ENCODE measurements at places on chromosomes 3 and 15.

DNA sequence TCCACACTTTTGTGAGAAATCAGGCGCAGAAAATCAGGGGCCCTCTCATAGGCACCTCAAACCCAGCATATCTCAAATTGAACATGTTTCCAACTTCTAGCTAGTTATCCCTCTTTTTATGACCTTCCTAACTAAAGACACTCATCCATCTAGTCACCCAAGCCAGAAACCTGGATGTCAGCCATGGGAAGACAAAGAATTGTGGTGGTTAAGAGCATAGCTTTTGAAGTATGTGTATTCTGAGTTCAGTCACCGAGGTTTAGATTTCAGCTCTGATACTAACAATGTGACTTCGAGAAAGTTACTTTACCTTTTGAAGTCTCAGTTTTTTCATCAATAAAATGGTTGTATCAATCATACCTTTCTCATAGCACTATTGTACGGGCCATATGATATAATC, 495.5 kb downstream of the NLGN1 start:
- no peak for DNase-seq

- no peak for DNase-seq
Observed at GRCh38 chr3:38458796-38459498, 5.3 kb downstream of the ACVR2B start.

DNA sequence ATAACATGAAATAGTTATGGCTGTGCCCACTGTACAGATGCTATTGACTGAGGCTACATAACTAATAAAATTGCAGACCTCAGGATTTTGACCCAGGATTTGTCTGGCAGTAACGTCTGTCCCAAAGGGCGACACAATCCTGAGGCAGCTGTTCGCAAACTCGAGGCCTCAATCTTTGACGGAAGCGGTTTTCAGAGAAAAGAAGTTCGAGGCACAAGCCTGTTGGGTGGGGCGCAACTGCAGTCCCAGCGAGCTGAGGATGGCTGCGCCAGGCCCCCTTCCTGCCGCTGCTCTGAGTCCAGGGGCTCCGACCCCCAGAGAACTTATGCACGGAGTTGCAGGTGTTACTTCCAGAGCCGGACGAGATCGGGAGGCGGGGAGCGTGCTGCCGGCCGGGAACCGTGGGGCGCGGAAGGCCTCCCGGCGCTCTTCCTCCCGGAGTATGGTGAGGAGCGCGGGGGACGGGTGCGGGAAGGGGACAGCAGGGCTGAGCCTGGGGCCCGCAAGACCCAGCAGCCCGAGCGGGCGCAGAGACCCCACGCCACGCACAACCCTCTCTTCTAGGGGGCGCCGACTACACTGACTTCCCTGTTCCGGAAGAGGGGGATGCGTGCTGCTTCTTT, at the start of gene PARP15:
PARP15 (plus strand) TSS at position 242 of the 623 bp plus-strand sequence; CDS start at position 260, 18 bp downstream.
- DNase-seq: peak; percentile 37

GRCh38 chr15:64282701-64283100, 73.3 kb downstream of the CSNK1G1 start:
- DNase-seq: no peak

DNA sequence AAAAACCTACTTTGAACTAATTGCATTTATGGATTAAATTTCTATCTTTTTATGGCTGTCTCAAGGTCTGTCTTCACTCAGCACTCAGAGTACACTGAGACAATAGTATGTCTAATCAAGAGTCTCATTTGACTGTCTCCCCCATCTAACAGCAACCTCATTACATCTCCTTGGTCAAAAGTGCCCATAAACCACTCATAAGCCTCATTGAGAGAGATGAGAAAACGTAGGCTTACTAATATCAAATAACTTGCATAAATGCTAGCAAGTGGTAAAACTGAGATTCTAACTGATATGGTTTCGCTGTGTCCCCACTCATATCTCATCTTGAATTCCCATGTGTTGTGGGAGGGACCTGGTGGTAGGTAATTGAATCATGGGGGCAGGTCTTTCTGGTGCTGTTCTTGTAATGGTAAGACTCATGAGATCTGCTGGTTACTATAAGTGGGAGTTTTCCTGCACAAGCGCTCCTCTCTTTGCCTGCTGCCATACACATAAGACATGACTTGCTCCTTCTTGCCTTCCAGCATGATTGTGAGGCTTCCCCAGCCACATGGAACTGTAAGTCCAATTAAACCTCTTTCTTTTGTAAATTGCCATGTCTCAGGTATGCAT, 113.9 kb downstream of the TFDP2 start:
- no peak for DNase-seq

- no peak for DNase-seq
Observed at GRCh38 chr3:172270557-172271166, 177.6 kb downstream of the GHSR start.

- DNase-seq: no peak
Observed at GRCh38 chr3:21502656-21503055, 248.4 kb downstream of the ZNF385D start.

GRCh38 chr3:20197775-20198174, 11.8 kb upstream of the SGO1 start:
- no peak for DNase-seq

GRCh38 chr15:60363087-60363549, 34.7 kb downstream of the ANXA2 start:
- no peak for DNase-seq

GRCh38 chr3:45387171-45387570, 1.2 kb upstream of the LARS2 start:
- no peak for DNase-seq

DNA sequence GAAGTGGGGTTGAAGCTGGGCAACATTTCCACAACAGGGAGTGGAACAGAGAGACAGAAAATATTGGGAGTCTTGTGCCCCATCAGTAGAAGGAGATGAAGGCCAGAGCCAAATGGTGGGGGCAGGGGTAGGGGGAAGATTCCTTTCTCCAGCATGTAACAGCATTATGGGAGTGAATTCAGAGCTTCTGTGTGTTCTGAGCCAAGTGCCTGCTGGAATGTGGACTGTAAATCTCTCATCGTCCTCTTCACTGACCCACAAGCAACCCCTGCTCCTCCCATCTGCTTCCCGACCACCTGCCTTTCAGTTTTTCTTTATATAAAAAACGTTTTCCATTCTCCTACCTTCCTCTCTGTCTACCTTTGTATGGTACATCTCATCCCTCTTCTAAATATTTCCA, 344.2 kb upstream of the TPRG1 start:
- no peak for DNase-seq

DNA sequence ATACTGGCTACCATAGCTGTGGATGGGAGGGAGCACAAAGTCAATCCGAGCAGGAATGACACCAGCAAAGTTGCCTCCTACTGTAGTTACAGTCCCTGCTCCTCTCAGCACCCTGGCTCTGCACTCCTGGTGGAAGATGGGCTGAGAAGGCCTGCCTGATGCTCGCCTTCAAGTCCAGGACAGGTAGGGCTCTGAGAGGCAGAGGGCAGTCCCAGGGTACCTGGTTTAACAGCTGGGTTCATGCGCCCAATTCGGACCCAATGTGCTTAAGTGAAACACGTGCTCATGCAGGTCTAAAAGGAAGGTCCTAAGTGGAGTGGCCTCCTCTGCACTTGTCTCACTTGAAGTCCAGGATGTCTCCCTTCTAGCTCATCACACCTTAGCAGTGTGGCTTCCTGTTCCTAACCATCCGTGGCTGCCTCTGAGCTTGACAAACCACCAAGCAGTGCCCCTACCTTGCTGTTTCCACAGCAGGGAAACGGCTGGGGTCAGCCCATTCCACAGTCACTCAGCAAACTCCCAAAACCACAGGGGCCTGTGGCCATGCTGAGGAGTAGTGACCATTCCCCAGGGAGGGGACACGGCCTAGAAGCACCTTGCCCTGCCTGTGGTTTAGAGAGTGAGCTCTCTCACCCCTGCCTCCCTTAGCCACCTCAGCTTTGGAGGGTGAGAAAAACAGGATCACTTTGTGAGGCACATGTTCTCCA, 3.9 kb upstream of the MUSTN1 start:
- no peak for DNase-seq

GRCh38 chr3:107235928-107236315, 141.3 kb upstream of the CCDC54 start:
- no peak for DNase-seq

- DNase-seq: no peak
Observed at GRCh38 chr3:82202269-82202668, 440.8 kb upstream of the GBE1 start.

GRCh38 chr15:71610728-71611552, 199.4 kb upstream of the NR2E3 start:
- no peak for DNase-seq

DNA sequence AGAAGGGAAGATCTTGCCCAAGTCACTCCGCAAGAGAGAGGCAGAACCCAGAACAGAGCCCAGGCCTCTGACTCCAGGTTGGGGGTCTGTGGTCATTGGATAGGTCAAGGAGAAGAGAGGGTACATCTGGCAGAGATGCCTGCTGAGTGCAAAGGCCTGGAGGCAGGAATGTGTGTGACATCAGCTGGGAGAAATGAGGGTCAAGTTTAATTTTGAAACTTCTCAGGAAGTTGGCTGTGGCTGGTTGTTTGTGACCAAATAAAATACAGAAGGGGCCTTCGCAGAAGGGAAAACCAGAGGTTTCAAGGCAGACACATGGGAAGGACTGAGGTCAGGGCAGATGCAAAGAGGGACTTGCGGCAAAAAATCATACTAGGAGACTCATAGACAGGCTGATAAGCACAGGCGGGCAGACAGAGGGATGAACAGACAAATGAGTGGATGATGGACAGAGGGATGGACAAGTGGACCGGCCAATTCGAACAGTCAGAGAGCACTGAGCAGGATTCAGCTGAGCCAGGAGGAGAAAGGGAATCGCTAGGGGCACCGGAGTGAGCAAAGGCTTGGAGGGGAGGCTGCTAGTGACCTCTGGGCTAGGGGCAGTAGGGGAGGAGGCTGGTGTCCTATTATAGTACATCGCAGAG, 28.8 kb upstream of the CACNA2D2 start:
- no peak for DNase-seq

DNA sequence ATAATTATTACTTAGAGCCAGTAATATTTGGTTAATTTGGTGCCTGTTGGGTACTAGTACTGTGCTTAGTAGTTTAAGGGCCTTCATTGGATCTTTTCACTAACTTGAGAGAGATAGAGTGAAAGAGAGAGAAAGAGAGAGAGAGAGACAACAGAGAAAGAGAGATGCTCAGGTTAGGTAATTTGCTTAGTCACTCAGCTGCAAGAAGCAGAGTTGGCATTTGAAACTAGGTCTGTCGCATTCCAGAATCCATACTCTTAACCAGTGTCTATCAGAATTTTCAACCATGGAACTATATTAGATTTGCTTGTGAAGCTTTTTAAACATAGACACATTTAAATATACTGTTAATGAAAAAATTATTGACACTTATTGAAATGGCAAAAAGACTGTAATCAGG, 31.1 kb upstream of the NUDT16 start:
- no peak for DNase-seq

GRCh38 chr3:159028706-159029105, 226.9 kb downstream of the MFSD1 start:
- DNase-seq: no peak

DNA sequence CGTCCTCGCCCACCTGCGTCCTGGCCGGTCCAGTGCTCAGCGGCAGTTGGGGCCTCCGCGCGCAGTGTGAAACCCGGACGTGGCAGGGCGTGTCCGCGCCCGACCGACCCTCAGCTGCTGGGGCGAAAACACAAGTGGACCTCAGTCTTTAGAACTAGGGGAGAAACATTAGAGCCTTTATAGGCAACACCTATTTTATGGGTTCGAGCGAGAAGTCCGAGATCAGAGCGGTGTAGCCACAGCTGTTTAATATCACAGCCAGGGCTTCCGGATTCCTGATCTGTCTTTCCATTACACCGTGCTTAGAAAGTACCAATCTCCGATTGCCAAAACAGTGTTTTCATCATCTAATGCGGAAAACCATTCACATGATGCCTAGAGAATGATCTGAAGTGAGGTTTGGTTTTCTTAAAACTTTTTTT, 506 bp downstream of the RAD51 start:
- no peak for DNase-seq

GRCh38 chr3:3031326-3031725, 78.8 kb downstream of the IL5RA start:
- no peak for DNase-seq

DNA sequence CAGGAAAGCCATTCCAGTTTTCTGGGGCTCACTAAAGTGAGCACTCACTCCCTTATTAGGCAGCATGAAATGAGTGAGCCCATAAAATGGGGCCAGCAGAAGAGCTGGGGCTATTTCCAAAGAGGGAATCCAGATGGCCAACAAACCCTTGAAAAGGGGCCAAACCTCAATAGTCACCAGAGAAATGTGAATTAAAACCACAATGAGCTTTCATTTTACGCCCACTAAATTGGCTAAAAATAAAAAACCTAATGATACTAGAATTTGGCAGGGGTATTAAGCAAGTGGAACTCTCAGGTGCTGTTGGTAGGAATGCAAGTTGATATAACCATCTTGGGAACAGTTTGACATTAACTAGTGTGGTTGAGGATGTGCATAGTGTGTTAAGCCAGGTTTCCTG, 42.1 kb upstream of the RAF1 start:
- DNase-seq: no peak

DNA sequence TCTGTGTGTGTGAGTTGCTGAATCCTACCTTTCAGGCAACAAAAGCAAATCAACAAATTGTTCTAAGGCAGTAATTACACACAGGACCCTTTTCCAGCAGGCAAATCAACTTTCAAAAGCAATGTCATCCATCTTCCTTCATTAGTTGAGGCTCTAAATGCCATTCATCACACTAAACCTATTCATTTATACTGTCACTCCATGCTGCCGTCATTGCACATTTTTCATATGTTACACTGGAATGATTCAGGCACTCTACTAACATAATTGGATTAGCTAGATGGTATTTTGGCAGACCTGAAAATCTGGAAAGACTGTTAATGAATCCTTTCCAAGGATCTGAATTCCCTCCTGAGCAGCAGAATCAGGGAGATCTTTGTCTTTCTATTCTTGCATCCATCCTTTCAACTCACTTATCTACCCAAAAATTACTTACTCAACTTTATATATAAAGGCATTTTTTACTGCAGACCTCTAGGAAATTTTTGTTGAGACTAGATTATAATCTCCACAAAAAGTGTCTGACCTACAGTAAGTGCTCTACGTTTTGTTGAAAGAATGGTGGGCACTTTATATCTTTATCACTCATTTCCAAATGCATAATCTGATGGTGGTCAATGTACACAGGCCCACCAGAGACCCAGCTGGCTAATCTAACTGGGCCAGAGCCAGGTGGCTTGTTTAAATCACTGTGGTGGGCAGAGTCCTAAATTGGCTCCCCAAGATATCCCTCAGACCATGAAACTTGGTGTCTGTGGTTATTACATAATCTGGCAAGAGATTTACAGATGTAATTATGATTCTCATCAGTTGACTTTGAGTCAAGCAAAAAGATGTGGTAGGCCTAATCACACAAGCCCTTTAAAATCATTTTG, 25.0 kb downstream of the MIX23 start:
- DNase-seq: no peak

DNA sequence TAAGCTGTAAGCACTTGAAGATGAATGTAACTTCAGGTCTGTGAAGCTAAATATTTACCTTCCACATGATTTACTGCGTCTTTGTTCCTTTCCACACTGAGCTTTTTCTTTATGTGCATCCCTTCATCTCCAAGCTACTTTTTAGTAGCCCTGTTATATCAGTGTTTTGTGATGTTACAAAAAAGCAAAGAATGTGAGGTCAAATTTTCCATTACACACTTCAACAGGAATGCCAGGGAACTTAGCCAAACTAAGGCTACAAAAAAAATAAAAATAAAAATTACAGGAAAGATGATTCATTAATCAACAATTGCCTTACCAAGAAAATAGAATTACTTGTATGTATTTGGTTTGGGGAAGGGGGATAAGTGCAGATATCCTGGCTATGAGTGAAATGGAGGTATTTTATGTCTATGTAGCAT, 73.0 kb downstream of the FILIP1L start:
- no peak for DNase-seq

All from activated naive CD4-positive, alpha-beta T cell (primary cell).